Thymus (tissue), 14 donors: ENCODE measurements at places on chromosomes 4 and X.
A peak's percentile ranks its signal among the peaks of the same experiment; 100 is the strongest.

DNA sequence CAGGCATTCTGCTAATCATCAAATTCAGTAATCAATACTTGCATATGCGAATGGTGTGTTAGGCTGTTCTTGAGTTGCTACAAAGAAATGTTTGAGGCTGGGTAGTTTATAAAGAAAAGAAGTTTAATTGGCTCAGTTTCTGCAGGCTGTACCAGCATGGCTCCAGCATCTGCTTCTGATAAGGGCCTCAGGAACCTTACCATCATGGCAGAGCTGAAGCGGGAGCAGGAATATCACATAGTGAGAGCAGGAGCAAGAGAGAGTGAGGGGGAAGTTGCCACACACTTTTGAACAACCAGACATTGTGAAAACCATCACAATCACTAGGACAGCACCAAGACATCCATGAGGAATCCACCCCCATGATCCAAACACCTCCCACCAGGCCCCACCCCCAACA, 344.7 kb upstream of the FAM241A start:
- DNase-seq = no peak

DNA sequence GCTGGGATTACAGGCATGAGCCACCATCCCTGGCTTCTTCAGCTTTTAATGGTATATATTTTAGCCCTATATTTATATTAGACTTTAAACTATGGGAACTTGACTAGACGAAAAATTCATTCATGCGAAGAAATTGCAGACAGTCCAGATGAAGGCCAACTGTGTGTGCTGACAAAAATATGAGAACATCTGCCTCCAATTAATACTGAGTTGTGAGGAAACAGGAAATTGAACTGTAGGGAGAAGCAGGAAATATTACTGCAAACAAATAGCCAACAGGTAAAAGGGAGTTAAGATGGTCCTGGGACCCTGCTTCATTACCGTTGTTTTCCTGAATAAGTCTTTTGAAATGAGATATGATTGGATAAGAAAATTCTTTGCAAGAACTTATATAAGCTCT, 26.3 kb downstream of the MGARP start:
- DNase-seq = no peak

GRCh38 chr4:168622600-168622999, 125.7 kb downstream of the PALLD start:
- no peak for DNase-seq

DNA sequence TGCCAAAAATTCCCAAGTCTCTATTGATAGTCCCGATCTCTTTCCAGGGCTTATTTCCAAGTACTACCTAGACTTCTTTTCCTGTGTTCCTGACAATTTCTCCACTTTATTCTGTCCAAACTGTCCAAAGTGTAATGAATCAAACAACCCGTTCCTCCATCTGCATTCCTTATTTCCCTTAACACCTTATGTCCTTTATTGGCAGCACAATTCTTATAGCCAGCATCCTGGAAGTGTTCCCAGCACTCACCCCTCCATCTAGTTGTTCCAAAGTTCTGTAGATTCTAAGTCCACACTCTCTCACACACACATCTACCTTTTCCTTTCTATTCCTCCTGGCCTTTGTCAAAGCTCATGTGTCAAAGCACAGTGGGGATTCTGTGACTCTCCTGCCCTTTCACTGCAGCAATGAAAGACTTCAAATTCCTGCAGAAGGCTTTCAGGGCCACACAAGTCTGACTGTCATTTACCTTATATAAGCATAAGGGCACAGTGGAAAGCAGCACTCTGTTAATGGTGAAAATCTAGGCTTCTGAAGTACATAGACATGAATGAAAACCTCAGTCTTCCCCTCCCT, 22.1 kb downstream of the LIMCH1 start:
- no peak for DNase-seq

- no peak for DNase-seq
Measured at GRCh38 chr4:105845559-105845958, 49.7 kb upstream of the NPNT start.

DNA sequence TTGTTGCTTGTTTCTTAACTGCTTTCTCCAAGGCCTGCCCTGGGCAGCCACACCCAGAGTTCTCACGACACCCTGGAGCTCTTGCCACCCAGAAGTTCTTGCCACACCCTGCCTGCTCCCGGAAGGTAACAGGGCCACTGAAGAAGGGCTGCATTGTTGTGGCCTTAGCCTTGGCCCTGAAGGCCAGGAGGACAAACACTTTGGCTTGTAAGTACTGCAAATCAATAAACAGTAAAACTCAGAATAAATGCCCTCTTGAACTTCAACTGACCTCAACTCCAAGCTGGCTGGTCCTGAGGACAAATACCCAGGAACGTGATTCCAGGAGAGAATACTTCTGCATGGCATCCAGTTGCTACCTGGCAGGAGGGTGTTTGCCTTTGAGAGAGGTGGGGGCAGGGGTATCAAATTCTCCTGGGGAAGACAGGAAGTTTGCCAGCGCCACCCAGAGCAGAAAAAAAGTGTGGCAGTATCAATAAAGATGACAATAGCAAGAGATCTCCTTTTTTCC, 54.1 kb downstream of the TLR10 start:
- DNase-seq = no peak

- no peak for DNase-seq
Measured at GRCh38 chrX:29851857-29852605, 363.3 kb upstream of the MAGEB2 start.

DNA sequence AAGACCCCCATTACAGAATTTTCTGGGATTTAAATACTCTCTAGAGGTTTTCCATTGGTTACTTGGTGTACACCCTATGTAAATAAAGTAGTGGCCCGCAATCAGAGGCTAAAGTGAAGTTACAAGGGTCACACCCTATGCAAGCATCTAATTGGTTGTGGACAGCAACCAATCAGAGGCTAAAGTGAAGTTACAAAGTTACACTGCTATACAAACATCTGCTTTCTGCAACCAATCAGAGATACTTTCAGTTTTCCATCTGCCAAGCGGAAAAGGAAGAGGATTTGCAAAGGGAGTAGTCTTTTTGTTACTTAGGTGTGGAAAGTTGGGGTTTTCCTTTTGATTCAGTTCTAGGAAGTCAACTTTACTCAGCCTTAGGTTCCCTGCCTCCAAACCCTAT, 2.0 kb upstream of the ATRX start:
- no peak for DNase-seq

- no peak for DNase-seq
Measured at GRCh38 chrX:7146703-7147412, 654 bp upstream of the STS start.

GRCh38 chr4:38132843-38133662, 172.9 kb downstream of the PTTG2 start:
- no peak for DNase-seq

DNA sequence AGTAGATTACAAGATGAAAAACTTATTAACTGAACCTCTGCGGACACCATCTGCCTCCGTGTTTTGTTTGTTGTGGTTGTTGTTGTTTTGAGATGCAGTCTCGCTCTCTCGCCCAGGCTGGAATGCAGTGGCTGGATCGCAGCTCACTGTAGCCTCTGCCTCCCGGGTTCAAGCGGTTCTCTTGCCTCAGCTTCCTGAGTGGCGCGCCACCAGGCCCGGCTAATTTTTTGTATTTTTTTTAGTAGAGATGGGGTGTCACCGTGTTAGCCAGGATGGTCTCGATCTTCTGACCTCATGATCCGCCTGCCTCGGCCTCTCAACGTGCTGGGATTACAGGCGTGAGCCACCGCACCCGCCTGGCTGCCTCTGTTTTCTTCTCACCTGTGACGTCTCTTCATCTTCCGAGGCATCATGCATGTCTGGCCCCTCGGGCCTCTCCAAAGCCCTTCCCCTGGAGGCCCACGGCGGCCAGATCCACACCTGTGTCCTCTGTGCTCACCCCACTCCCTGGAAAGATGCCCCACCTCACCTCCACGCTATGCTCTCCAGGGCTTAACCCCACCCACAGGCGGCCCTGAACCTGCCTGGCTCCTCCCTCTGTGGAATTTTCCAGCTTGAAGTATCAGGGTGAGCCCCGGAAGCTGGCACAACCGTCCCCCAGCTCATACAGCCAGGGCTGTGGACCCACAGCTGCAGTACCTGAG, 77.0 kb upstream of the MXD4 start:
- no peak for DNase-seq

- no peak for DNase-seq
Measured at GRCh38 chrX:147174591-147174990, 360.0 kb upstream of the CXorf51A start.

- DNase-seq = no peak
Measured at GRCh38 chrX:14616301-14616700, 87.0 kb downstream of the GLRA2 start.

DNA sequence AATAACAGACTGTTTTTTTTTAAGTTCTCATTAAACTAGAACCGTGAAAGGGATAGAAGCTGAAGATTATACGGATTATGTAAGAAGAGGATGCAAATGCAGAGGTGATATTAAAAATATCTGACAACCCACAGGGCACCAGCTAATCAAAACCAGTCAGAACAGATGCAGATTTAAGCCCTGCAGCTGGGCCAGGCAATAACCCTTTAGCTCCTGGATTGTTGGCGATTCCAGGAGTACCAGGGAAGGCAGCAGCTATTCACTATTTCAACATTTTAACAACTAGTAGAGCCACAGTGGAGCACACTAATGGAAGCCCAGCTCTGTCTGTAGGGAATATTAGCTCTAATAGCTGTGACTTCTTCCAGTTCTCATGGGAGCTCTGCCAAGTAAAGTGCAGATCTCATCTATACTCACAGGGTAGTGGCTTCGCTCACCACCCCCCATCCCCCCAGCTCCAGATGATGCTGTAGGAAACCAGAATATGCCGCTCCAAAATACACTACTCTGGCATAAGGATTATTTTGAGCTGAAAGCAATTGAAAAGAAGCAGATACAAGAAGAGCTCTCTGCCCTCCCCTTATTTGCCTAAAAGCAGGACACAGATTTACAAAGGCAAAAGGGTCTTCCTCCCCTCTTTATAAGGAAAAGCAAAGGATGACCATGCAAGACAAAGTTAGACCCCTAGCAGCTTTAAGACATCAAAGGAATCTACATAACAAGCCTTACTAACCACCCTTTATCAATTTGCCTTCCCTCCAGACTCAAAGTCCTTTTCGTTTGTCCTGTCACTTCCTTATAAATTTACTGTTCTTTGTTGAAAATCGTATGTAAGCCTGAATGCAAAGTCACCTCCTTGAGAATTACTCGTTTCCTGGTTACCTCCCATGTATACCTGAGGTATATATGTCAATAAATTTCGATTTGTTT, 13.7 kb downstream of the SCD5 start:
- DNase-seq = no peak

DNA sequence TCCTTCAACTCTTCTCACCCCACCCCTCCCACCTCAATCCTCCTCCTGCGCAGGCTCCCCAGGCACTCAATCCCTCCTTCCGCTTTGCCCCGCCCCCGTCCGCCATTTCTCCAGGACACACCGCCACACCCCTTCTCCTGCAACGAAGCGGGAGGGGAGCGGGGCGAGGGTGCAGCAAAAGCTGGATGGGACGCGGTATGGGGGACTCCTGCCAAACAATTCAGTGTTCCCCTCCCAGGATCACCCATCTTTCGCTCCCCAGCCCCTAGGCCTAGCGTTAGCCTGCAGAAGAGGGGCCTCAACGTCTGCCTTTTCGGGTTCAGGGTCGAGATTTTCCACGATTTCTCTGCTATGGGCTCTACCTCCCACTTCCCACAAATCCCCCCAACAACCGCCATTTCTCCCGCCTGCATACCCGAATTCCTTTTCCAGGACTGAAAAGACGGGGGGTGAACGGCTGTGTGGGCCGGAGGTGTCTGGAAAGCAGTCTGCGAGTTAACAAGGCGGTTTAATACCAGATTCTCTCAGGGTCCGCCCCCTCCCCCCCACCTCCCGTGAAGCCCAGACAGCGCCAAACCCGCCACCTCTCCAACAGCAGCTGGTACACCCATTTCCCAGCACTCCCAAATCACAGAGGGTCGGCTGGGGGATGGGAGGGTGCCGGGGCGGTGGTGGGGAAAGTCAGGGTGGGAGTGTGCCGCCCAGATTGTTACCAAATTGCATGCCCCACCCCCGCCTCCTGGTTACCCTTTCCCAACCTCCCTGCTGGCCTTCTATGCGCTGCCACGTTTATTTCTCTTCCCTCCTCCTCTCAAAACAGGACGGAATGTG, 774 bp downstream of the ARMCX2 start:
- DNase-seq = peak; percentile 38

DNA sequence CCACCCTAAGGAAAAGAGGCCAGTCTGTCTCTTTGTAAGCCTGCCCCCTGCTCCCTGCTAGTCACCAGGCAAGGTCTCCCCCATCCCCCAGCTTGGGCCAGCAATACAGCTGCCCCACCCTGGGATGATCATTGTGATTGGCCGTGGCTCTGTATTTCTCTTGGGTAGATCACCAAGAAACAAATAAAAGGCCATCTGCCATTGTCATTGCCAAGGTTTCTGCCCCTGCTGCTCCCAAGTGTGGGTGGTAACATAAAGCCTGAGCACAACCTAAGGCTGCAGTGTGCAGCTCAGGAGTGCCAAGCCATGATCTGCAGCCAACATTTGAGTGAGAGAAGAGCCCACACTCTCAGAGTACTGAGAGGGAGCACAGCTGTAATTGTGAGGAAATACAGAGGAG, 241.0 kb upstream of the POF1B start:
- DNase-seq = no peak

DNA sequence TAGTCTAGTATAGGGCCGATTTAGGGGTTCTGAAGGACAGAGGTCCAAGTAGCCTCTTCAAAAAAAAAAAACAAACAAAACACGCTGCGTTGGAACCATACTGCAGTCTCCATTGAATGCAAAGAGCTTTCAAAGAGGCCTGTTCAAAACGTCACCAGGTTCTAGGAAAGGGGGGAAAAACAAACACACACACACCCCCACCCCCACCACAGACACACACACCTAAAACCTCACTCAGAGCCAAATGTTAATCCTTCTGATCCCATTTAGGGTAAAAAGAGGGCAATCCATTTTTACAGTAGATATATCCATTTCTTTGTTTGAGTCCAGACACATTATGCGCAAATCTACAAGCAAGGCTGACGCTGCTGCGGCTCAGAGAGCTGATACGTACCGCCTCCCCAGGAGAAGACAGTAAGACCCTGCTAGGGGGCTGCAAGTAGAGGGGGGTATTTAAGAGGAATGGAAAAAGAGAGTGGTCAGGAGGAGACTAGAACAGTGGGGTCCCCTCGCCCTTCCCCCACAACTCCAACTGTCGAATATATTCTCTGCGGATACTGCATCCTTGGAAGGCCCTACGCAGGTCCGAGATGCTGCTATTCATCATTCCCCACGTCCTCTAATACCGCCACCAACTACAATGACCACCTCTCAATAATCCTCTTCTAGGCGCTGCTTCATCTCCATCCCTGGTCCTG, 1.3 kb downstream of the NKRF start:
- no peak for DNase-seq

DNA sequence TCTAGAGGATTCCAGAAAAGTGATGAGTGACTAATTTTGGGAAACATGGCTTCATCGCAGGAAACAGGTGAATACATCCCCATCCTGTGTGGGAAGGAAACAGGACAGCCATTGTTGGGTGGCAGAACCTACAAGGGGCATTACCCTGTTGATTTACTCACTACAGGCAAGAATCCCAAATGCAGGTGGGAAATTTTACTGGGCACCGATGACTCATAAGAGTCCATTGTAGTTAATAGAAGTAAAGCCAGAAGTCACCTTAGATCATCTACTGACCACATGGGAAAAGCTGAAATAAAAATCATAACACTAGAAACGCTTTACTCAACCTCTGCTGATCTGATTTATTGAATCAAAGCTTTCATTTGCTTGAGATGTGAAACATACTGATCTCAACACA, 136.4 kb downstream of the TRIML1 start:
- no peak for DNase-seq

GRCh38 chr4:150750824-150751223, 168.9 kb downstream of the MAB21L2 start:
- DNase-seq = no peak
